CD4-positive, alpha-beta T cell treated with Interleukin-6 at 100 ng/mL for 8 hours (primary cell): ENCODE measurements at places on chromosomes 6 and 20.

DNA sequence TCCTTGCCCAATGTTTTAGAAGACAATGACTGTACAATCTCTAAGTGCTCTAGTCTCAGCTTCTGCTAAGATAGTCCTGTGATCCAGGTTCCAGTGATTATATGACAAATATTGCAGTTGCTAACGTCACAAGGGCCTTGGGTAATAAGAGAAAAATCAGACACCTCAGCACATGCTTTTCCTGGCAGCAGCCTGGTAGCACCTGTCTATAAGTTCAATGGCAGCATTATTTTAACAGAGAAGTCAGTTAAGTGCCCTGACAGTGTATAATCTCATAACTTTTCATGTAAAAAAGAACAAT lies 121.3 kb upstream of the BCLAF1 start:
- DNase-seq: no peak

DNA sequence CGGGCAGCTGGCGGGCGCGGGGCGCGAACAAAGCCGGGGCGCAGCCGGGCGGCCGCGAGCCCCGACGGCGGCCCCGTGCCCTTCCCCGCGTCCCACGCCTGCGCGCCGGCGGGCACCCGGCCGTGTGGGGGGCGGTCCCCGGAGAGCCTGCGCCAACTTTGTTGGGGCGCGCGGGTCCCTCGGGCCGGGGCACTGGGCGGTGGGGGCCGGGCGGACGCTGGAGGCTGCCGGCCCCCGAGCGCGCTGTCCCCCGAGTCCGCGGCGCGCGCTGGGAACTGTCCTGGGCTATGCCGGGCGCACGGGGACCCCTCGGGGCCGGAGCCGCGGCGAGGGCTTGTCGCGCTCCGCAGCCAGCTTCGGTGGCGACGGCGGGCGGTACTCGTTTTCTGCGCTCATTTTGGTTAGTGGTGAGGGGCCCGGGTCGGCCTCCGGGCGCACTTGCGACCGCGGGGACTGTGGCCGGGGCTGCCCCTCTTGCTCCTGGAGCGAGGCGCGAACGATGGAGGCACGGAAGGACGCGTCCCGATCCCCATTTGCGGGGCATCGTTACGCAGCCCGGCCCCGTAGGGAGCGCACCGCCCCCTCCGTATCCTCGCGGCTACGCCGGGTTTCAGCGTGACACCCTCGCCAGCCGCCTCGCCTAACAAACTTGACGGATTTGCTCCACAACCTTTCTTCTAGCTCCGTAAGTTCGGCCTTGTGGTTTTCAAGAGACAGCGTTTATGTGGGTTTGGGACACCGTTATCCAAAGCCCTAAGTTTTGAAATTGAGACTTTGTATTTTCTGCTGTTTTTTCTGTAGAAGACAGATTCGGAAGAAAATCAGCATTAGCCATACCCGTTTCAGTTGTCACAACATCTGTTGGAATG lies 622 bp downstream of the SS18L1 start:
- peak; percentile 33 for DNase-seq

DNA sequence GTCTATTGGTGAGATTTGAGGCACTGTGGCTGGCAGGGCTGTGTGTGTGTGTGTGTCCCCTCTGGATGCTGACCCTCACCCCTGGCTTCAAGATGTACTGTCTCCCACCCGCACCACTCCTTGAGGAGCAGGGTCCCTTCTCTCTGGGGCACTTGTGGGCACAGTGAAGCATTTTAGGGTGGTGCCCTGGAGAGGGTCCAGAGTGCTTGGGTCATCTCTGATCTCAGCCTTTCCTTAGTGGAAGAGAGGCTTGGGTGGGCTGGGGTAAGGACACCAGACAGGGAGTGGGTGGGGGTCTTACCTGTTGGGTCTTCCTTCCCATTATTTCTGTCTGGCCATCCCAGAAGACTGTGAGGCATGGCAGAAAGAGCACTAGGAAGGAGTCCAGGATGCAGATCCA lies 66.1 kb downstream of the EFCAB8 start:
- no peak for DNase-seq

DNA sequence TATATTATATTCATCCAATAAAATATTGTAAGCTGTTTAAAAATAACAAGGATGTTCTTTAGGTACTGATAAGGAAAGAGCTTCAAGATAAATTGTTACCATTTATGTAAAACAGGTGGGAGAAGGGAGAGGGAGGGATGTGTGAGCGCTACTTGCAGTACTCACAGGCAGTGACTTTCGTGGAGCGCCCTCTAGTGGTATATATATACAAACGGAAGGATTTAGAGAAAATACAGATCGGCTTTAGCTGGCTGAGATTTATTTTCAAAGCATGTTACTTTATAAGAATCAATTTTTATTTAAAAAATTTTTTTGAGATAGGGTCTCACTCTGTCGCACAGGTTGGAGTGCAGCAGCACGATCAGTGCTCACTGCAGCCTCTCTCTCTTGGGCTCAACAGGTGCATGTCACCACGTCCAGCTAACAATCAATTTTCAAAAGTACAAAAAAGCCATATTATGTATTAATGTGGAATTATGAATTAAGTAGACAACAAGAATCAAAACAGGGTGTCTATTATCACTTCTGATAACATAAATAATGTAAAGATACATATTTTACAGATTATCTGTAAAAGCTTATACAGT lies 3.3 kb upstream of the MOG start:
- DNase-seq: peak; percentile 71

- no peak for DNase-seq
Observed at GRCh38 chr6:42150254-42150653, 7.8 kb upstream of the C6orf132 start.

- no peak for DNase-seq
Observed at GRCh38 chr20:40711079-40711478, 22.0 kb upstream of the MAFB start.

DNA sequence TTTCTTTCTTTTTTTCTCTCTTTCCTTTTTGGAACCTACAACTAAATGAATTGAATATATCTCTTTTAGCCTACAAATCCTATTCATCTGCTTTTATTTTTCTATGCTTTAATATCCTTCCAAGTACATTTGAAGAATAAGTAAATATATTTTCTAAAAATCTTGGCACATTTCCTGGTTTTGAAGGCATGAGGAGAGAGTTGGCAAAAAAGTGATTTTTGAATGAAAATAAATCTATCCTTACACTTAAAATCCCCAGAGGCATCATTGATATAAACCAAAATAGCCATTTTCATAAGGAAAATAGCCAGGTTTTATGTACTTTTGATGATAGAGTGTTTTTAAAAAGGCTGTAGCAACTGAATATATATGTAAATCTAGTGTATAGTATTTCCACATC lies 69.0 kb downstream of the SAMD5 start:
- DNase-seq: no peak

GRCh38 chr6:79864001-79864400 lies 83.4 kb downstream of the ELOVL4 start:
- no peak for DNase-seq
